ENCODE measurements at places on chromosomes 16 and 17. TPM values are rescaled to one million over a fixed set of nuclear protein-coding genes. Genes with fewer than 3 reads are reported as not detected.

DNA sequence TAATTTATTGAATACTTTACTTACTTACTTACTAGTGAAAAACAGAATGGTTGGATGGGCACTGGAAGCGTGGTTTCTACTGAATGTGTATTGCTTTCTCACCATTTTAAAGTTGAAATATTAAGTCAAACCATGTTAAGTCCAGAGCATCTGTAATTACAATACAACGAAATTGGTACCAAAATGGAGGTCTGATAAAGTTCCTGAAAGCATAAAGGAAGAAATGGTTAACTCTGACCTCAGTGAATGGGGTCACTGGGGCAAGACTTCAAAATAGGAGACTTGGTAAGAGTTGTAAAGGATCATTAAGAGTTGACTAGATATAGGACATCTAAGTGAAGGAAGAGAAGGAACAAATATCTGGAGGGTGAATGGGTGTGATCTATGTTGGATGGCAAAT, 237.1 kb downstream of the MAF start:
- DNase-seq, result no peak

DNA sequence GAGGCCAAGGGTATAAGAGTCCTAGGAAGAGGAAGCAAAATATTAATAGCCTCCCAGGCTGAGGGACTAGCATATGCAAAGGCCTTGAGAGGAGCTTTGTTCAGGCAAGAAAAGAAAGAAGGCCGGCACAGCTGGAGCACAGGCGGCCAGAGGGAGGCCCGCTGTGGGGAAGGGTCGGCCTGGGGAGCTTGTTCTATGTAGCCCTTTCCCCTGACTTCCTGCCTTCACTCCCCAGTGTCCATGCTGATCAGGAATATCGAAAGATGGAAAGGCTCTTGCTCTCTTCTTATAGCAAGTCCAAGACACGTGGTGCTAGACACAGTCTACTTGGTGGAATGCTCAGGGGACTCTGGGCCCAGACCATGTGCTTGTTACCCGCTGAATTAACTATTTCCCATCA, 27.4 kb upstream of the HAS3 start:
- DNase-seq, result no peak

GRCh38 chr16:76816475-76816874, 374.5 kb upstream of the MON1B start:
- no peak for DNase-seq

GRCh38 chr16:565419-566330, 1.1 kb upstream of the NHLRC4 start:
- no peak for DNase-seq

GRCh38 chr17:42676424-42677011, at the start of gene PLEKHH3:
Gene PLEKHH3 (minus strand): TSS chr17:42676994. CDS start chr17:42676563, 431 bp downstream.
- DNase-seq, result no peak

GRCh38 chr17:29585080-29585751, 4.2 kb downstream of the GIT1 start:
- no peak for DNase-seq

- no peak for DNase-seq
These were observed 183.1 kb downstream of the C16orf95 start for GRCh38 chr16:87133966-87134627.

- DNase-seq, result no peak
These were observed 7.0 kb downstream of the CORO6 start for GRCh38 chr17:29615492-29616299.

- DNase-seq, result no peak
These were observed 53.0 kb downstream of the RPA1 start for GRCh38 chr17:1882836-1883235.

DNA sequence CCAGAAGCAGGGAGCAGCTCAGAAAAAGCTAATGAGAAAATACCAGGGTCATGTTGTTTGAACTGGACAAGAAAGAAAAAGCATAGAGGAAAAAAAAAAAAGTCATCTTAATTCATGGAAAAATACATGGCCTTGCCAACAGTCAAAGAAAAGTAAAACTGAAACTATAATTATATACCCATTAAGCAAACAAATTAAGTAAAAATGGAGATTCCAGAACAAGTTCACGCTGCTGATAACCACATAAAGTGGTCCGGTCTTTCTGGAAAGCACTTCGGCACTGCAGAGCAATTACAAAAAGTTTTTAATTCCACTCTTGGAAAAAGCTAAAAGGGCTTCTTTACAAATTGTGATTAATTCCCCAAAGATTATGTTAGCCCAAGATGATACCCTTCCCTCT, 12.4 kb upstream of the P2RX5 start:
- DNase-seq, result no peak

DNA sequence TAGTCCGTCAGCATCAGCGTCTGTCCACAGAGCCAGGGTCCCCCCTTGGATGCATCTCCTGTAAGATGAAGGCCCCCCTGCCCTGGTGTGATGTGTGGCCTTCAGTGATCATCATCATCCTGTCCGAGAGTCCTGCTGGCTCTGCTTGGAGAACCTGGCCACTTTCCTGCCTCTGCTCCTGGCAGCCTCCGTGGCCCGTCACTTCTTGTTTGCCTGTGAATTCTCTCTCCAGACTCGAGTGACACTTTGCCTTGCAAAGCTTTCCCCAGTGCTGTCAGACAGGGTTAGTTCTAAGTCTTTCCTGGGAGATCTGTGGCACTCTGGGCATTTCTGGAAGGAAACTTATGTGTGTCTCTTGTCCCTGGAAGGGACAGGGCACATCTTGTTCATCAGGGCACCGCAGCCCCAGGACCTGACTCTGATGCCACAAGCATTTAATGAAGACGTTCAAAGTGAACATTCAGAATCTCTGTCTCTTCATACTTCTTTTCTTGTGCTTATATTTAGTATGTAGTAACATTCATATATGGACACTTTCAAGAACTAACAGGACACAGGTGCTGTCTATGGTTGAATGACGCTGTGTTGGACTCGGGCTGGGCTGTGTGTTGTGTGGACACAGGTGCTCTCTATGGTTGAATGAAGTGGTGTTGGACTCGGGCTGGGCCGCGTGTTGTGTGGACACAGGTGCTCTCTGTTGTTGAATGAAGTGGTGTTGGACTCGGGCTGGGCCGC, 68.5 kb downstream of the RPTOR start:
- DNase-seq, result no peak

DNA sequence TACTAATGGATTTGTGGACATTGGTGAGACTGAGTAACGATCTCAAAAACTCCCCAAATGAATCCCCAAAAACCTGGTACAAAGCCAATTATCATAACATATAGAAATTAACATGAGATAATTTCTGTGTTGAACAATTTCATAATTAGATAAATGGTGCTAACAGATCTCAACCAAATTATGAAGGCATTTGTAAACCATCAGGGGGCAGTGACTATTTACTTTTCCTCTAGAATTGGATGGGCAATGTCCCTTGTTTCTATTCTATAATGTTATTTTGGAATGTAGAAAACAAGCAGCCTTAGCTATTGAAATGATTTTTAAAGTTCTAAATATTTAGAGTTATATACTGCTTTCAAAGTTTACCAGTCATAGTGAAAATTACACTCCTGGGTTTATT, 57.8 kb downstream of the MYH10 start:
- DNase-seq, result no peak

GRCh38 chr17:71446645-71447437, 674.0 kb upstream of the SOX9 start:
- no peak for DNase-seq

DNA sequence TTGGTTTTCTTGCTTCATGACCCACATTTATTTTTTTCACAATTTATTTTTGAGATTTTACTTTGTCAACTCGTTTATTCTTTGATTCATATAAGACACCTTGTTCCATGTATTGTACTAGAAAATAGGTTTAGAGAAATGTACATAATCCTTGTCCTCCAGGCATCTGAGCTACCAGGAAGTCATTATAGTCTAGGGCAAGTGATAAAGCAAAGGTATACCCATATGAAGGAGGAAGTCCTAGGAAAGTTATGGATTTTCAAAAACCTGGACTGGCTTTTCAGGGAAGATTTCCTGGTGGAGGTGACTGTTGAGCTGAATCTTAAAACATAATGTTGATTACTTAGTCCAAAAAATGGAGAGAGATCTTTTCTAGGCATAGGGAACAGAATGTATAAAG, 98.8 kb upstream of the SHISA6 start:
- no peak for DNase-seq

- DNase-seq, result no peak
These were observed 345.3 kb upstream of the TNRC6C start for GRCh38 chr17:77613218-77613617.

Gene GRAP
- total RNA-seq, result 1.2 TPM

Gene LGALS9
- total RNA-seq, result 3.4 TPM

Gene KRTAP1-4
- total RNA-seq, result not detected

Gene KRT12
- not detected for total RNA-seq

Gene TIGD7
- total RNA-seq, result 3.1 TPM

Gene RTN4RL1
- not detected for total RNA-seq

Gene ACACA
- total RNA-seq, result 40.7 TPM

Gene KRT9
- total RNA-seq, result not detected

Gene TBC1D3I
- not detected for total RNA-seq
